ENCODE measurements at places on chromosomes 16 and 17.
A peak's percentile ranks its signal among the peaks of the same experiment; 100 is the strongest.

DNA sequence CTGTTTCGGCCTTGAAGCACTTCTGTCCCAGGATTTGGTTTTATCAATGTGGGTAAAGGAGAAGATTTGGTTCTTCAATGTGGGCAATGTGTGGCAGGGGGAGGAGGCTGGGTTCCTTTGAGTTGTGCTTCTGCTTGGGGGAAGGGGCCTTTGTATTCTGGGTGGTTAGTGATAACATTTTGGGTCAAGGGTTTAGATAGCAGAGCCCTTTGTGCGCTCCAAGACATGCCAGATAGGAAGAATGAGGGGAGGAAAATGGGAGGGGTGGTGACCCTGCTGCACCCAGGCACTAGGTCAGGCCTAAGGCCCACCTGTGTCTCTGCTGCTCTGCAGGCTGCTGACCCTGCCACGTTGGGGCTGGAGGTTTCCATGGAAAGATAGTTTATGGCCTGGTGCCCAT lies 40.0 kb upstream of the CDC42EP4 start:
- DNase-seq: no peak

- no peak for DNase-seq
These were observed 11.2 kb downstream of the NAGPA start for GRCh38 chr16:5022521-5022920.

- DNase-seq: peak; percentile 54
These were observed 1.9 kb downstream of the MED11 start for GRCh38 chr17:4733073-4733531.

DNA sequence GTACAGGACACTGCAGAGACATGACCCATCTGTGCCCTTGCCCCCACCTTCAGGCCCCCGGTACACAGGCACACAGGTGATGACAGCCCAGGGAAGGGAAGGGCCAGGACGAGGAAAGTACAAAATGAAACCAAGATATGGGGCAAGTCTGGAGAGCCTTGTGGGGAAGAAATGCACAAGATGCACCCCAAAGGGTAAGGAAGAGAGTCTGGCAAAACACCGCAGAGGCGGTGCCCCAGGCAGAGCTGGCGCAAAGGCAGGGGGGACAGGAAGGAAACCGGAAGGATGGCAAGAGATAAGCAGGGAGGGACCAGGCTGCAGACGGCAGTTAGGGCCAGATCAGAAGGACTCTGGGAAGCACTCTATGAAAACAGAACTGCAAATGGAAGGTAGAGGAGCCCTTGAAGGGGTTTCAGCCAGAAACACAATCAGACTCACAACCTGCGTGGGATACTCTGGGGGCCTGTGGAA lies 81.4 kb downstream of the SLC39A11 start:
- DNase-seq: no peak

DNA sequence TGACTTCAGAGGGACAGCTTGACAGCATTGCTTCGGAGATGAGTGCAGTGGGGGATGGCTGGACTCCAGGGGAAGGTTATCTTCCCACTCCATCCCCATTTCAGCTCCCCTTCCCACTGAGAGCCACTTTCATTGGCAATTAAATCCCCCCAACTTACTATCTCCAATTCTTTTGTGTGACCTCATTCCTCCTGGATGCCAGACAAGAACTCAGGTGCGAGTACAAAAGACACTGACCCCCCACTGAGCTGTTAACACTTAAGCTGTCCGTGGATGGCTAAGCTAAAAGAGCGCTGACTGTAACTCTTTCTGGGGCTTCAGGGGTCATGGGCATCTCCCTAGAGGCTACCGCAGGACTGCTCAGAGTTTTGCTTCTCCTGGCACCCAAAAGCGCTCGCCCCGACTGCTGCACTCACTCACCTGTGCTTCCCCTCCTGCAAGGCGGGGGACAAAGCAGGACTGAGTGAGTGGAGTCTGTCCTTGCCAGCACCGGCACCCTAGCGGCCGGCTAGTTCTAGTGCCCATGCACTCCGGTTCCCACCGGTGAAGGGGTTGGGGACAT lies 44.8 kb upstream of the FBXO47 start:
- DNase-seq: no peak

- DNase-seq: no peak
These were observed 990 bp downstream of the DOK4 start for GRCh38 chr16:57485091-57485915.

GRCh38 chr17:74994440-74994839 lies 7.0 kb downstream of the CDR2L start:
- no peak for DNase-seq

DNA sequence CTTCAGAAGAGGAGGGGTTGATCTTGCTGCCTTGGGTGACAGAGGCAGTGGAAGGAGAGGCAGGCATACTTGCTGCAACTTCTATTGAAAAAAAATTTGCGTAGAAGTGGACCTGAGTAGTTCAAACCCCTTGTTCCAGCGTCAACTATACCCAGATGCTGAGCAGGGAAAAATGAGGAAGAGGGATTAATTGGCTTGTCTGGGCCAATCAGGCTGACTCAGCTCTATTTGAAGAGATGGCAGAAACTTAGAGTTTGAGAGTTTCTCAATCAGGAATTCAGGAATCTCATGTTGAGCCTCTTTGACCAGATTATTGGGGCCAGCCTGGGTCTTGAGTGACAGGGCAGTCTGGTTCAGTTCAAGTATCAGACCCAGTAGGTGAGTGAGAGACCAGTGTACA lies 17.6 kb downstream of the CASC3 start:
- DNase-seq: no peak

GRCh38 chr16:58500430-58501241 lies 693 bp downstream of the NDRG4 start:
- no peak for DNase-seq

DNA sequence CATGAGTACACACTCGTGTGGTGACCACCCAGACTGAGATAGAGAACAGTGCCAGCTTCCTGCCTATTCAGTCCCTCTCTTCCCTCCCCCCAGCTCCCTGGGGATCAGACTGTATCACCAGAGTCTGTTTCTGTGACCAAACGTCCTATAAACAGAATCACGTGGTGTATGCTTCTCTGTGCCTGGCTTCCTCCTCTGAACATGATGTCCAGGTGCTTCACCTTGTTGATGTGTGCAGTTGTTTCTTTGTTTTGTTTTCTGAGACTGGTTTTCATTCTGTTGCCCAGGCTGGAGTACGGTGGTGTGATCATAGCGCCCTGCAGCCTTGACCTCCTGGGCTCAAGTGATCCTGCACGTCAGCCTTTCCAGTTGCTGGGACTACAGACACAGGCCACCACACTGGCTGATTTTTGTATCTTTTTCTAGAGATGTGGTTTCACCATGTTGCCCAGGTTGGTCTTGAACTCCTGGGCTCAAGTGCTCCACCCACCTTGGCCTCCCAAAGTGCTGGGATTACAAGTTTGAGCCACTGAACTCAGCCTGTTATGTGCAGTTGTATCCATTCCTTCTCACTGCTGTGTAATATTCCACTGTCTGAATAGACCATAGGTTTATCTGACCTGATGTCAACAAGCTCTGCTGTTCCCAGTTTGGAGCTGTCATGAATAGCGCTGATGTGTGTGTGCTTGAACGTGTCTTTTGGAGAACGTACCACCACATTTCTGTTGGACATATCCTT lies 28.9 kb upstream of the PRM1 start:
- DNase-seq: peak; percentile 99

DNA sequence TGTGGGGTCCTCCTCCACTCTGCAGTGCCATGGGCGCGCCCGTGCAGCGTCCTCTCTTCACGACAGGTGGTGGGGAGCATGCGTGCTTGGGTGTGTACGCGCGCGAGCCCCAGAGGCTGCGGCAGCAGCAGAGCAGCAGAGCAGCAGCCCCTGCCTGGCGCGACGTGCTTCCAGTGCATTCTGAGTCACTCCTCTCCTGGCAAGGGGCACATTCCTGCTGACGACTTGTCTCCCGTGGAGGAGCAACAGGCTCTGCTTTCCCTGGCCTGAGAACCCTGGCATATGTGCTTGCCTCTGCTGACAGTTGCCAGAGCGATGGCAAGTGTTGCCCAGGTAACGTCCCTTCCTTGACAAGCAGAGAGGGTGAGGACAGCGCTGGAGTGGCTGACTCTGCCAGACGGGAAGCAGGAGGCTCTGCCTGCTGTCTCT lies 133.8 kb upstream of the PLCG2 start:
- no peak for DNase-seq

GRCh38 chr16:78742501-78743283 lies 643.2 kb downstream of the WWOX start:
- DNase-seq: peak; percentile 13

DNA sequence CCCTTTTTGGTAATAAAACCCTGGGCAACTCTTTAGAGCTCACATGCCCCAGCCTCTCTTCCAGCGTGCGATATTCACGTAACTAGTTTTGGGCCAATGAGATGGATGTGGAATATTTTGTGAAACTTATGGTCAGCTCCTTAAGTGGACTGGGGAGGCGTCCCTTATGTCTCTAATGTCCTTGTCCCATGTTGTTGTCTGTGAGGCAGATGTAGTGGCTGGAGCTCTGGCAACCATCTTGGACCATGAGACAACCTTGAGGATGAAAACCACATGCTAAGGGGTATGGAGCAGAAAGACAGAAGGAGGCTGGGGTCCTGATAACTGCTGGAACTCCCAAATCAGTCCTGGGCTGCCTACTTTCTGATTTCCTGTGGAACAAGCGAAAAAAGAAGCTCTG lies 31.4 kb upstream of the GPRC5B start:
- DNase-seq: no peak

DNA sequence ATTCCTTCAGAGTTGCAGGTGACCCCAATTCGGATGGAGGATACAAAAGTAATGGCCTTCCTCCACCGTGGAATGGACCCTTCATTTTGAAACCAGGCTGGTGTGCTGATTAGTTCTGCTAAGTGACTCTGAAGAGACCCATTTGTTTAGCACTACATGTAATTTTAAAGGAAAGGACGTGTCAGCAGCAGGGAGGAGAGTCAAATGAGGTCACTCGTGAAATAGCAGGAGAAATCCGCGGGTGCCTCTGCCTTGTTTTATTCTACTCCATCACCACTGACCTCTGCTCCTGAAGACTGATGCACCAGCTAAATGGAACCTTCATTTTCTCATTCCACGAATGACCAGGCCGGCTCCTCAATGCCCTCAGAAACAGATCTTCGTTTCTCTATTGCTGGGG lies 589.2 kb downstream of the CDH11 start:
- DNase-seq: no peak

GRCh38 chr16:80993307-80993706 lies 13.4 kb downstream of the CMC2 start:
- no peak for DNase-seq

DNA sequence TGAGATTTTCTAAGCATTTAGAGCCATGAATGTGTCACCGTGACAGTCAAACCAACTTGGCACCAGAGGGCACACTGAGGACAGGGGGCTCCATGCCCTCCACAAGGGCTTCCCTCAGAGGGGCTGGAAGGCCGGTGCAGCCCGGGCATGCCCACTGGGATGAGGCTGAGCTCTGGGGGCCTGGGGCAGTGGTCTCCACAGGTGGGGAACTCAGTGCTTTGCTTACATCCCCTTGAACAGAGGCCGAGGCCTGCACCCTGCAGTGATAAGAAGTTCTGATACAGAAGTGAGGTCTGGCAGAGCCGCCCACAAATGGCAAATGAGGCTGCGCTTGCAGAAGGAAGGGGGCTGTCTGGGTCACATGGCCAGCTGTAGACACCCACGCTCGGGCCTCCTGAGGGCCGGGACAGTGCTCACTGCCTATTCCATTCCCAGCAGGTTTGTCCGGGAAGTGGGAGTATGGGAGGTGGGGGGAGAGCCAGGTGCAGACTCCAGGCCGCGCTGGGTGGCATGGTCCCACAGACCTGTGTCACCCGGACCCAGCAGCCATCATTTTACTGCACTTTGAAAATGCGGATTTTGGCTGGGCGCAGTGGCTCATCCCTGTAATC lies 116.8 kb upstream of the CREBBP start:
- DNase-seq: no peak

DNA sequence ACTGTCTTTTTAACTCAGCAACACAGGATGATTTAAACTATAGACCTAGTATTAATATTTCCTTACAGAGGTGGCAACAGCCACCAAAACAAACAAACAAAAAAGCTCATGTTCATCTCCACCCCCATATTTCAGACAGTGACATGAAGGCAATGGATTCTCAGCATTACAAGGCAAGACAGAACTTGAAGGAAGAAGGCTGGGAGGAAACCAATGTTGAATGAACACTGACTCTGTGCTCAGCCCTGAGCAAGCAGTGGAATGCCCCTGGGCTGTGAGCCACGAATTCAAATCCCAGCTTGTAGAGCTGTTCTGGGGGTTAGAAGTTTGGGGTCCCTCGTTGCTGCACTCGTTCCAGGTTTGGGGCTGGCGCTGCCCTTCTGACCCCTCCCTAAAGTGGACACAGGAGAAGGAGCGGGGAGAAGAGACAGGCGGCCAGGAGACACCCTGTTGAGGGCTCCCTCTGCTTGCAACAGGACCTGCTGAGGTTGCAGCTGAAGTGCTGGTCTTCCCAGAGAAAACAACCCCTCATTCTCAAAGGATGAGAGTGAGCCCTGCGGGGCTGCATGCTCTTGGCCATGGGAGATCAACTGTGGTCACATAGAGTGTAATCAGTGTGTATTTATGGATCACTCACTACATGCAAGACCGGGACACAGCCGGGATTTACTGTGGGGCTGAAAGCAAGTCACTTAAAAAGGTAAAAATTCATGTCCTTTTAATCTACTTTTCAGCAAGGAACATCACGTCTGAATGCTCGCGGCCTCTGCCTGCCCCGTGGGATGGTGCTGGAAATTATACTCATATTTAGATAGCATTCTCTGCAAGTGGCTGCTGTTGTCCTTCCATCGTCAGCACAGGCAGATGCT lies 34.3 kb downstream of the MYH3 start:
- no peak for DNase-seq

- peak; percentile 59 for DNase-seq
These were observed 685 bp upstream of the PSMD3 start for GRCh38 chr17:39979893-39980350.

DNA sequence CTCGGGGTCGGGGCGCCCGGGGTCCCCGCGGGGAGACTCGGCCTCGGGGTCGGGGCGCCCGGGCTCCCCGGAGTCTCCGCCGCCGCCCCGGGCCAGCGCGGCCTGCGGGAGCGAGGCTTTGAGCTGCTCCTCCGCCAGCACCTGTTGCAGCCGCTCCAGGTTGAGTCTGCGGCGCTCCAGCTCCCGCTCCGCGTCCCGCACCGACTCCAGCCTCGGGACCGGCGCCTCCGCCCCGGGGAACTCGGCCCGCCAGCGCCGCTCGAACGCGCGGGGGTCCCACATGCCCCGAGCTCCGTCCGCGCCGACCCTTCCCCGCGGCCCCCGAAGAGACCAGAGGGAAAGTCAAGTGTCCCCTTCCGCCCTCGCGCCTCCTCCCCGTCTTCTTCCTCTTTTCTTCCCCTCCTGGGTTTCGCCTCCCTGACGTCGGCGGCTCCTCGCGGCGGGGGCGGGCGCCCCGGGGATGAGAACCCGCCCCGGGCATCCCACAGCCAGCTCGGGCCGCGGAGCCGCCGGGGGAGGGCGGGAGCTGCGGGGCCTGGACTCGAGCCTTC lies 40.8 kb upstream of the BHLHA9 start:
- DNase-seq: peak; percentile 85

DNA sequence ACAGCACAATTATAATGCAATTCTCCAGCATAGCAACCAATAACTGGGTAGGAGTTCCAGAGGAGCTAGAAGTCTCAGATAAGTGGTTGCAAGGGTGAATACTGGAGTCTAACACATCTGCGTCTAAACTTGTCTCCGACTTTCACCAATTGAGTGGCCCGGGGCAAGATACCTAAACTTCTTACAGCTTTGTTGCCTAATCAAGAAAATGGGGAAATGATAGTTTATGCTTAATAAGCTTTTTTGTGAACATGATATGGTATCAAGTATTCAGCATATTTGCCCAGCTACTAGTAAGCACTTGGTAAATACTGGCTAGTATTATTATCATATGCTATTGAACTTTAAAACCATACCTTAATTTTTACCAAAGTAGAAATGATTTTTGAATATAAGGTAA lies 183.5 kb downstream of the KCNJ2 start:
- no peak for DNase-seq
